Stimulated activated CD4-positive, alpha-beta T cell treated with anti-CD3 and anti-CD28 coated beads, Interleukin-15, amount 100 ng/mL, for 1 hour (primary cell): ENCODE measurements at places on chromosomes 2 and 18.

- no peak for DNase-seq
These were observed 16.3 kb downstream of the OTOF start for GRCh38 chr2:26461601-26462023.

DNA sequence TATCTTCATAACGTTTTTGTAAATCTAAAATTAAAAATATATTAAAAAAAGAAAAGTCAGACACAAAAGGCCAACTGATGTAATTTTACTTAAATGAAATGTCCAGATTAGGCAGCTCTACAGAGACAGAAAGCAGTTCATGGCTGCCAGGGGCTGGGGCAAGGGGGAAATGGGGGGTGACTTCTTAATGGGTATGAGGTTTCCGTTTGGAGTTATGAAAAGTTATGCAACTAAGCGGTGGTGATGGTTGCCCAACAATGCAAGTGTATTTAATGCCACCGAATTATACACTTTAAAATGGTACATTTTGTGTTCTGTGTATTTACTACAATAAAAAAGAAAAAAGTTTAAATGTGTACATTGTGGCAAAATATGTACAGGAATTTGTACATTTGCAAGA is 70.2 kb upstream of the TEX51 start:
- DNase-seq = no peak

- DNase-seq = no peak
These were observed 22.5 kb downstream of the INPP4A start for GRCh38 chr2:98467082-98467536.

- DNase-seq = no peak
These were observed 678 bp upstream of the OTX1 start for GRCh38 chr2:63049970-63050333.
